ENCODE measurements at places on chromosomes 1 and 21. TPM values are rescaled to one million over a fixed set of nuclear protein-coding genes. Genes with fewer than 3 reads are reported as not detected.

Gene CYYR1
- total RNA-seq: 29.6 TPM

Gene WNT3A
- total RNA-seq: not detected

Gene PM20D1
- total RNA-seq: not detected

GRCh38 chr1:173173388-173173787 lies 33.7 kb downstream of the TNFSF4 start:
- DNase-seq: no peak
- no peak overlapping the region for H3K27ac ChIP-seq
- no peaks in the 10 kb centered on the region for H3K4me1 ChIP-seq
- no peaks in the 10 kb centered on the region for H3K36me3 ChIP-seq
- H3K27me3 ChIP-seq: no peaks in the 10 kb centered on the region

- H3K4me3 ChIP-seq: no peak overlapping the region
- no peaks in the 10 kb centered on the region for H3K4me1 ChIP-seq
- no peak for DNase-seq
- H3K27me3 ChIP-seq: no peaks in the 10 kb centered on the region
Measured at GRCh38 chr1:210800301-210800700, 333.6 kb downstream of the KCNH1 start.

DNA sequence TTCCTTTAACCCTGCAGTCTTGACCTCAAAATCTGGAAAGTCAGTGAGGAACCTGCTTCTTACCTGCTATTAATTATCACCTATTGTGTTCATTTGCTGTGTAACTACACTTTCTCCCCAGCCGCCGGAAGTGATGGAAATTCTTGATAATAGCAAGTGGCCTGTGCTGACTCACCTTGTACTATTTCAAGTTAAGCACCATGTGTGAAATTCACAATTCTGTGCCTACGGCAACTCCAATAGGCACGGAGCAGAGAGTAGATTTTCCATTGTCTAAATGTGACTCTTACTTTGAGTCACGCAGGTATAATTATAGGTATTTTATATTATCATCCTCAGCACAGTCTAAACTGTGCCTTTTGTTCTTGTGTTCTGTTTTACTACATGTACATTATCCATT lies 466.8 kb downstream of the KIF26B start:
- H3K36me3 ChIP-seq: no peaks in the 10 kb centered on the region
- H3K27ac ChIP-seq: no peak overlapping the region
- no peaks in the 10 kb centered on the region for H3K4me1 ChIP-seq
- no peak for DNase-seq
- H3K4me3 ChIP-seq: no peak overlapping the region

DNA sequence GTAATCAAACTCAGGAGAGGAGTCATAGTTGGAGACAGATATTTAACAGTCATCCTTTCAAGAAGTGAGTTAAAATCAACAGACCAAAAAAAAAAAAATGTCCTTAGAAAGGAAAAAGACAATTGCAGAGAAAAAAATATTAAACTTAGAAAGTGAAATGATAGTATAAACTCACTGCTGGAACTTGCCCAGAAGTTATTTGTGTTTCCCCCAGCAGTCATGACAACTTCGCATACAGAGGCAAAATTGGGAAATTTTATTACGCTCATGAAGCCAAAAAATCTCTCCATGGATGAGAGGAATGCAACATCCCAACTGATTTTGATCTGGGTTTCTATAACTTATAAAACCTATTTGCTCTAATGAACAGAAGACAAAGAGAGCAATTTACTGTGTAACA lies 198.2 kb downstream of the LRRC7 start:
- no peaks in the 10 kb centered on the region for H3K4me1 ChIP-seq
- no peak overlapping the region for H3K4me3 ChIP-seq

Measured in ascending aorta (tissue), 2 donors.